ENCODE measurements at places on chromosomes 6 and 20.

- DNase-seq, result no peak
Observed at GRCh38 chr6:27023664-27024063, 223.8 kb upstream of the PRSS16 start.

DNA sequence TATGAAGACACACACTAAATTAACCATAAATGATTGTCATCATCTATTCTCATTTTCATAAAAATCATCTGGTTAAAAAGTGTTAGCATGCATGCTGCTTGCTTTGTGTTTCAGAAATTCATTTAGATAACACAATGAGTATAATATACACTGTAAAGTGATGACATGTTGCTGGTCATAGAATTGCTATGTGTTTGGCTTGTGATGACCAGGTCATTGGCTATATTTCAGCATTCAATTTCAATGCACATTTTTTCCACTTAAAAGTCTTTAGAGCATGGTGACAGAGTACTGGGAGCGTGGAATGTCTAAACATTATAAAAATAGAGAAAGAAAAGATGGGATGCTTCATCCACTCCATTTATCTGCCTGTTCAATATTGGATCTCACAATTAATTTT lies 1291.1 kb upstream of the MAP3K7 start:
- no peak for DNase-seq

- no peak for DNase-seq
Observed at GRCh38 chr6:123616942-123617341, 19.8 kb downstream of the TRDN start.

- DNase-seq, result no peak
Observed at GRCh38 chr20:50233325-50234212, 42.9 kb downstream of the CEBPB start.

DNA sequence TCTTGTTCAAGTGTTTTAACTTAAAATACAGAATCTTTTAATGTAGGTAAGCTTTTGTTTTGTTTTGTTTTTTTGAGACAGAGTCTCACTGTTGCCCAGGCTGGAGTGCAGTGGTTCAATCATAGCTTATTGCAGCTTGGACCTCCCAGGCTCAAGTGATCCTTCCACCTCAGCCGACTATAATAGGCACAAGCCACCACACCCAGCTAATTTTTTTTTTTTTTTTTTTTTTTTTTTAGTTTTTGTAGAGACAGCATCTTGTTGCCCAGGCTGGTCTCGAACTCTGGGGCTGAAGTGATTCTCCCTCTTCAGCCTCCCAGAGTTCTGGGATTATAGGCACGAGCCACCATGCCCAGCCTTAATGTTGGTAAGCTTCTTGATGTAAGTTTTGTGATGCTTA lies 3.3 kb downstream of the EFHC1 start:
- DNase-seq, result no peak

GRCh38 chr6:14269436-14269835 lies 151.9 kb downstream of the CD83 start:
- DNase-seq, result no peak

DNA sequence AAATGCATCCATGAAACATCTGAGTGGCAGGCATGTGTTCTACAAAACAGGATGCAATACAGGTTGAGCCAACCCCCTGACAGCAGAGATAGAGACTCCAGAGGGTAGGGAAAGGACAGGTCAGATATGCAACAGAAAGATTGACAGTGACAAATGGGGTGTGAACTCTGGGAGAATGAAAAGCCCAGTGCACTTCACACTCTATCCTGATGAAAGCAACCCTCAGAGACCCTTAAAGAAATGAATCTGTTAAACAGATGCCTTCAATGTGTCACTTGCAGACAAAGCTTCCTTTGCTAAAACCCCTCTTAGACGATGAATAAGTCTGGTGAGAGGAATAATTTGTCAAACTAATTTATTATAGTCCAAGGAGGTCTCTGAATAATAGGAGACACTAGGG lies 89.9 kb downstream of the RFPL4B start:
- DNase-seq, result no peak

- DNase-seq, result no peak
Observed at GRCh38 chr6:116313101-116313776, 33.5 kb upstream of the TSPYL1 start.

DNA sequence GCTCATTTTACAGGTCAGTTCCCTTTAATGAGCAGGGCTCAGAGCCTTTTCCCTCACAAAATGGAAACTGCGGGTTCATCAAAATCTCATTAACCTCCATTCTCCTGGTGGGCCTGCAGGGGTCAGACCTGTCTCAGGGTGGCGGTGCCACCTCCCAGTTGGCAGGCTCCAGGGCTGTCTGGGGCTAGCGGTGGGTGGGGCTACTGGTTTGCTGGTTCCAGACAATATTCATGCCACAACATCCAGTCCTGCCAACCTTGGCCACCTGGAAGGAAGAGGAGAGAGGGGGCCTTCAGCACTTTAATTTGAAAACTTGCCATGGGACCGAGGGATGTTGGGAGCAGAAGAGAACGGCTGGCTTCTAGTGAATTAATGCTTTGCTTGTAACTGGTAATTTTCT lies 41.9 kb upstream of the CTNNBL1 start:
- peak; percentile 22 for DNase-seq

DNA sequence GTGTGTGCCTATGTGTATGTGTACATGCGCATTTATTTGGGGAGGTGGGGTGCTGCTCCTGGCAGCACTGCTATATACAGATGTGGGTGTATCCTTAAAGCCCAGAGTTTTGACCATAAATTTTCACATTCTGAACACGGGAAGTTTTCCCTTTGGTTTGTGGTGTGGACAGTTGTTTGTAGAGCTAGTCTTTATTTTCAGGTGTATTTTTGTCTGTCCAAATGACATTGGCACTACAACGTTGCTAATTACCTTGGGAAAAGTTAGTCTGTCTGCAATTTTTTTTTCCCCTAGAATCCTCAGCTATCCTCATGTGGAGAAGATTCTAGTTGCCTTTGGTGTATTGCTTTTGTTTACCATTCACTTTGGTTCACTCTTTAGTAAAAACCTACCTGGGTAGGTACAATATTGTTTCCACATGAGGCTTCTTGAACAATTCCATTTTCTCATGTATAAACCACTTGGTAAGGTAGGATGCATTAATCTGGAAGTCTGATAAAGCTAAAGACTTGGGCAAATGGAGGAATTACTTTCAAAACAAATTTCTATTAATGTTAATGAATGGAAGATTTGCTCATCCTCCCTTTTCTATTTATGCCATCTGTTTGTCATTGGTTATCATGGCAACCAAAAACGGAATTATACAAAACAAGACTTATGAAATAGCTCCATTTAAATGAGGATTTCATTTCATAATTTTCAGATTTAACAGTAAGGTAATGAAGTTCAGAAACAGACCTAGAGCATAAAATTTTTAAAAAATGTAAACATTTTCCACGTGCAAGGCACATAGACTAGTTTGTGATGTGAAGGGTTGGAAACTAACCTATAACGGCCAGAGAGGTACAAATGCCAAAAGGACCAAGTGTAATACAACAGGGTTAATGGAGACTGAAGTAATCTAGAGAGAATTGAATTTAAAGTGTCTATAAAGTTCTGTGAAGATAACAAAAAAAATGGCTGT lies 3.9 kb downstream of the CCN2 start:
- DNase-seq, result no peak

DNA sequence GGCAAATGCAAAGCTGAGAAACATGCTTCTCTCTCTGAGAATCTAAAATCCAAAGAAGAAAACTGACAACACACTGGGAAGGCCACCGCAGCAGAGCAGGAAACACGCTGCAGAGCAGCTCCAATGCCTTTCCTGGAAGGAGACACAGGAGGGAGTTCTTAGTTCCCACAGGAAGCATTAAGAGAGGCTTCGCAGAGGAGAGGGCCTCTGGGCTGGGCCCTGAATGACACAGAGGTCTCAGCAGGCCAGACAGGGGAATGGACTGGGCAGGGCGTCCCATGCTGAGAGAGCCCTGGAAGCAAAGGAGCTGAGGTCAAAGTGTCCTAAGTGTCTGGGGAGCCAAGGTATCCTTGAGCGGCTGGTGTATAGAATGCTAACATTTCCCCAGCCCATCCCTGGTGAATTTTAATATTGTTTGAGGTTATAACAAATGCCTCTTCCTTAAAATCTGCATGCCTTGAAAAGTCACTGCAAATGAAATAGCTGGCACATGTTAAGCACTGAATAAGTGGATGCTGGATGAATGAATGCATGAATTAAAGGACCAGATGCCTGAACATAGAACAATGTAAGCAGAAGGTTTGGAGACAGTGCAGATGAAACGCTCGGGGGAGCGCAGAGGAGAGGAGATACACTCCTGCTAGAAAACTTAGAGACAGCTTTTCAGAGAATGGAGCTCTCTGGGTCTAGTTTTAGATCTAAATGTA lies 110.0 kb upstream of the SYNDIG1 start:
- DNase-seq, result no peak

DNA sequence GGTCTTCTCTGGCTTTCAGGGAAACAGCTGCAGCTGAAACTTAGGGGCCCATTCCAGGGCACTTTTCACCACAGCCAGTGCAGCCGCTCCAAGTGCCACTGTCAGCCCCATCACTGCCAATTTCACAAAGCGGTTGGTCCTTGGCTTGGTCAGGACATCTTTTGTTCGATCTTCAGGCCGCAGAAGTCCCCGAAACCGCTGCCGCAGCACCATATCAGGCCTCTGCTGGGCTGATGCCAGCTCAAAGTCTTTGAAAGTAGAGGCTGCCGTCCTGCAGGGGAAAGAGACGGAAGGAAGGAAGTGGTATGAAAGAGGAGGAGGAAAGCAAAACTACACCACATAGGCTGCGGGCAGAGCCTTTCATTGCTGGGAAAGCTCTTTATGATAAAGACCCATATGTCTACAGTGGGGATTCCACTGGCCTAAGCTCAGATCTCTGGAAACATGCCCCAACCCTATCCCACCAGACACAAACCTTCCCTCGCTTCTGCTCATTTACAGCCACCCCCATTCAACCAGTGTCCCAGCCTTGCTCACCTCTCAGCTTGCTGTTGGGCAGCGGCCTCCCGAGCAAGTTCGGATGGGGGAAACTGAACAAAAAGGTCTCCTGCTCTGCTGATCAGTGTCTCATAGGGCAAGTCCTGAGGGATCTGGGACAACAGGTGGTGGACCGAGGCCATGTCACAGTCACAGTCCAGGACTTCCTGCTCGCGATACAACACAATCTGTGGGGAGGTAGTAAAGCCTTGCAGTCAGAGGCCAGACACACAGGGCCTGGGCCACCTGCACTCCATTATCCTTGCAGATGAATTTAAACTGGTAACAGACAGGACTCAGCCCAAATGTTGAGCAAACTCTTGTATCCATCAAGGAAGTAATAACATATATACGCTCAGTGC lies 23.5 kb downstream of the TBC1D20 start:
- peak; percentile 25 for DNase-seq

DNA sequence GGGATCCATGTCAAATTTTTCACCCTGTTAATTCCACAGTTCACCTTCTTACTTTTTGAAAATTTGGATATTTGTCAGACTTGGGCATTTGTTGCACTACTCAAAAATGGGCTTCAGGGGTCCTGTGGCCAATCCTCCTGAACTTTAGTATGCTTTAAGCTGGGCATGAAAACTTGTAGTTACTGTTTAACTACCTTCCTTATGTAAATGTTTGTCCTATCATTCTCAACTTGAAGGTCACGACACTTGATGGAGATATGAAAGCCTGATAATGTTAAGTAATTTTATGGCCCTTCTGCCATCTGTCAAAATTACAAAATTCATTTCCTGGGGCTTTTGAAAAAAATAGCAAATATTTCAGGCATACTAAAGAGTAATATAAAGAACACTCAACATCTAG lies 4.2 kb upstream of the ZNF311 start:
- no peak for DNase-seq

DNA sequence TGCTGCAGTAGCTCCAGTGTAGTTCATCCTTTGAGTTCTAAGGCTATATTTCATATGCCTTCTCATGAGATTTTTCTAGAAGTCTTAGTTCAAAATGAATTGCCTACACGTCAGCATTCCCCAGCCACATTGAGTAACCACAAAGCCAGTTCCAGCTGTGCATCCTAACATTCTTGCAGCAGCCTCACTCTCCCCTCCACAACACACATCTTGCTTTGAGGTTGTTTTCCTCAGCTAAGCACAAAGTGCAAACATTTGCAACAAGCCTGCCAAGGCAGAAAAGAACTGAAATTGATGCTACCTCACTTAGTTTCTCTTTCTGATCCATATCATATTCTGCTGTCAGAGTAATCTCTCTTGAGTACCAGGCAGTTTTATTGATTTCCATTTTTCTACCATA lies 160.7 kb upstream of the KCNQ5 start:
- no peak for DNase-seq

GRCh38 chr6:155128977-155129376 lies 133.9 kb downstream of the TIAM2 start:
- no peak for DNase-seq

- DNase-seq, result no peak
Observed at GRCh38 chr6:170180671-170181337, 110.1 kb downstream of the DLL1 start.

- DNase-seq, result no peak
Observed at GRCh38 chr6:11272491-11273192, 40.2 kb upstream of the NEDD9 start.

DNA sequence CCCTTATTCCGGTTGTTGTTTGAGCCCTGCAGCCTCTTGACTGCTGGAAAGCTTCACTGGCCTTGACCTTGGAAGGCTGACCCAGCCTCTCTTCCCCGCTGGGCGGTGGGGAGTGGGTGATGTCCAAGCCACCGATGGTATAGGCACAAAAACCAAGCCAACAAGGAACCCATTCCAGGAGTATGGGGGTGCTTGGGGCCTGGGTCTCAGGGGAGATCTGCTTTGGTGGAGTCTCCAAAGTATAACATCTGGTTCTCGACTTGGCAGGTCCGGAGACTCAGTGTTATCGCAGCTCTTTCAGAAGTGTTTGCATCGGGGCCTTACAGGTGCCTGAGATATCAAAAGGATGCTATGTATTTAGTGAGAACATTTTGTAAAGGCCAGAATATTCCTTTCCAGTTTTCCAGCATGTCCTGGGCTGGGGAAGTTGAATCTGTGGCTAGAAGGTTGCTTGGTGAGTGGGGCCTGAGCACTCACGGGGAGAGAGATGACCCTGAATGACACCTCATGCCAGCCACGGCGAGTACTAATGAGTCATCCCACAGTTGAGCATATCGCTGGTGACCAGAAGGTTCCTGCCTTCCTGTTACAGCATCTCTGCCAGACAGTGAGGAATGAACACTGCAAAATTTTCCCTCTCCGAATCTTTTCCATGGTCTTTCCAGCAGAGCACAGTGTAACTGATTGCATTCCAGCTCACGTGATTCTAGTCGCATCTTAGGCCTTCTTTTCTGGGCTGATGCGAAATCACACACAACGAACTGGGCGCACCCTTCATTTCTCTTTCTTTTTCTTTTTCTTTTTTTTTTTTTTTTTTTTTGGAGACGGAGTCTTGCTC lies 133.9 kb downstream of the ZDHHC14 start:
- no peak for DNase-seq

DNA sequence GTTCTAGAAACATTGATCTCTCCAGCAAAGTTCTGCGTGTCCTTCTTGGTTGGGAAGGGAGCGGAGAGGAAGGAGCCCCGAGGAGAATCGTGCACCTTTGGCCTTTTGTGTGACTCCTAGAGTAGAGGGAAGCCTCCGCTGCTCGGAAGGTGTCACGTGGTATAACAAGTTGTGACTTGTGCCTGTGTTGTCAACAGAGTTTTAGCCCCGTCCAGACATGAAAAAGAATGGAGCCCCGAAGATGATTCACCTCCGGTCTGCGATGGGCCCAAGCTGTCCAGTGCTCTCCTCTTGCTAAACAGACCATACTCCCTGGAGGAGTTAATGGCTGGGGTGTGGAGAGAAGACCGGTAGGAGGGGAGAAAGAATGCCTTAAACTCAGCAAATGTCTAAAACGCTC lies 7.0 kb downstream of the EYA2 start:
- no peak for DNase-seq

- no peak for DNase-seq
Observed at GRCh38 chr20:19403549-19403948, 191.1 kb downstream of the SLC24A3 start.

- no peak for DNase-seq
Observed at GRCh38 chr20:59566631-59567524, 37.5 kb upstream of the PHACTR3 start.

Measured in stimulated activated CD4-positive, alpha-beta T cell treated with anti-CD3 and anti-CD28 coated beads, Interleukin-4, amount 100 ng/mL, for 4 hours (primary cell).